ENCODE measurements at places on chromosomes 5 and 9. TPM values are rescaled to one million over a fixed set of nuclear protein-coding genes. Genes with fewer than 3 reads are reported as not detected.
A peak's percentile ranks its signal among the peaks of the same experiment; 100 is the strongest.

The LPAR1 gene
- 128 TPM for total RNA-seq

DNA sequence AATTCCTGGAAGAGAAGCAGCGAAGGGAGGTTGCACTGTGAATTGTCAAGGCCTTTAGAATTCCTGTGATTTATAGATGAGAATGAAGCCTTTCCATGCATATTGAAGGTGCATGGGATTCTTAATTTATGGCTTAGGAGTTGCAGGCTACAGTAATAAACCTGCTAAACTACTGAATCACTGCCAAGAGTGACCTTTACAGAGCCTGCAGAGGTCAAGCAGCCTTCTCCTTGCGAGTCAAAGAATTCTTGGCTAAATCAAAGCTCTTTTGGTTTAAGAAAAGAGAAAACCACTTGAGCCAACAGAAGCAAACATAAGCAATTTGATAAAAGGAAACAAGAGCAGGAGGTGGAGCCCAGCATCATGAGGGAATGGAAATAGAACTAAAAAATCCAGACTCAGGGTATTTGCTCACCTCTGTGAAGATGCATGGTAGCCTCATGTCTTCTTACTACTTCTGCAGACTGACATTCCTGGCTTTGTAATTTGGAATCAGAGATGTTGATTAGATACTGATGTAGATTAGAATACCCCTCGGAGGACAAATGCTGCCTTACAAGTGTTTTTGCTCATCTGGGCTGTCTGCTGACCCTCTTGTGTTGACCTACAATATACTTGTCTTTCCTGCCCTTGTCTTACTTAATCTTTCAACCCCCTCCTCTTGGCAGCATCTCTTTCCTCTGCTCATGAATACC lies 90.3 kb upstream of the IFNK start:
- peak; percentile 27 for ATAC-seq

DNA sequence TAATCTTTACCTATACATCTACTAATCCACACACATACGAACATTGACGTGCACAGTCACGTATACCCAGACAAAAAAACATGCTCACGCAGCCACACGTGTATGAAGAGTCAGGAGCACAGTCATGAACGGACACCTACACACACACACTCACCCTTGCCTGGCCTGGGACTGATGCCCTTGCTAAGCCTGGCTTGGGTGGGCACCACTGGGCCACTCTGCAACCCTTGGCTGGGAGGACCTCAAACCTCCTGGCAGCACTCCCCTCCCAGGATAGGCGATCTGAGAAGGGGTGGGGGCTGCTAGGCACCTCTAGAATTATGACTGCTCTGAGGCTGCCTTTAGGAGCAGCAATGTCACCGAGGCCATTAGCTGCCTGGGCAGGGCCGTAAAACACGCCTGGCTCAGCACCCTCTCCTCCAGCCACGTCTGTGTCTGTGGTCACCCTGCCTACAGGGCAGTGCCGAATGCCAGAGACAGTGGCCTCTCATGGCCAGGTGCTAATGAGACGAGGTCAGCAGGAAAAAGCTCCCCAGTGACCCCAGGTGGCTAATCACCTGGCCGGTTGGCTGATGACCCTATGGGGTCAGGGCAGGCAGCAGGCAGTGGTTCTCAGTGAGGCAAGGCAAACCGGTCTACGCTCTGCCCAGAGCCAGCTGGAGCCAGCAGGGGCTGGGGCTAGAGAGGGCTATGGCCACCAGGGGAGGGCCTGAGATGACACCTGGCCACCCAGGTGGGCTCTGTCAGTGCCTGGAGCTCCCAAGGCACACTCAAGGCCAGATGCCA lies 33.7 kb upstream of the MVB12B start:
- no peak for ATAC-seq

DNA sequence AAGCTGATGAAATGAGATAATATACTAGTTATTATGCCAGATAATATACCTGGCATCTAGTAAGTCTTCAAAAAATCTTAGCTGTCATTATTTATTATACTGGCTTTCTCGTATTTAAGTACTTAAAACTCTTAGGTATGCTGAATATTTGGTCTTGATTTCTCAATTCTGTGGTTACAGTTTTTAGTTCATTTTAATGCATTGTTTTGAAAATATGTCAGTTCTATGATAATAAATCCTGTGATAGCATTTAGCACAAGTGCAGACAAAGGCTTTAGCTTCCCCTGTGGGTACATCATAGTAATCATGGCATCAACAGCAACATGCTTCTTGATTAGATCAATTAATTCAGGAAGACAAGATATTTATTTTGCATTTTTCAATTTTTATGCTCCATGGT lies 133.0 kb downstream of the SMC2 start:
- ATAC-seq, result no peak

The CKS2 gene
- total RNA-seq, result 169 TPM
